H4 (cell line): ENCODE measurements at places on chromosomes 16 and 17. TPM values are rescaled to one million over a fixed set of nuclear protein-coding genes. Genes with fewer than 3 reads are reported as not detected.

DNA sequence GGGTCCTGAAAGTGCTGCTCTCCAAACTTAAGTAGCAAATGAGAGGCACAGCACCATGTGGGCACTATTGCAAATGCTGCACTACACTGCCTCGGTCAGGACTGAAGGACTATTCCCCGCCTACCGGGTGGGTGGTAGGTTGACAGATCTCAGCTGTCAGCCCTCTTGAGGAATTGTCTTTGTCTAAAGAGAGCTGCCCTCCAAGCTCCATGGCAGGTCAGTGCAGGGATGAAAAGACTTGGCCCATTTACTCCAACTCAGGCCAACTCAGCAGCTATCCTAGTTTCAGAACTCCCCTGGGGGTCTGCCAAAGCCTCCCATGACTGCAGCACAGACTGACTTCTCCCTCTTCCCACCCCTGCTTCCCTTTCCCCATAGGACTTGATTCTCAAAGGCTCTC is 3.4 kb upstream of the PDZD9 start:
- no peak for DNase-seq

DNA sequence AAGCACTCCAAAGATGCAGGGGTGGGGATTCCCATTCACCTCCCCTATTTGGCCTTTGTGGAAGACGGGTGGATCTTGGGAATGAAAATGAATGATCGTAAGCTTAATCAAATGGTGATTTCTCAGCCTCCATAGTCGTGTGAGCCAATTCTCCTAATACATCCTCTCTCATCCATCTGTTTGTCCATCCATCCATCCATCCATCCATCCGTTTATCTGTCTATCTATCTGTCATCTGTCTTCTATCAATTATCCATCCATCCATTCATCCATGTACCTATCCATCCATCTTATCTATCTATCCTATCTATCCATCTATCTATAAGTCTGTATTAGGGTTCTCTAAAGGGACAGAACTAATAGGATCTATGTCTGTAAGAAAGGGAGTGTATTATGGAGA is 7.8 kb downstream of the RNF213 start:
- no peak for DNase-seq

- peak; percentile 85 for DNase-seq
Observed at GRCh38 chr16:86740906-86741799, 162.8 kb downstream of the FOXL1 start.

DNA sequence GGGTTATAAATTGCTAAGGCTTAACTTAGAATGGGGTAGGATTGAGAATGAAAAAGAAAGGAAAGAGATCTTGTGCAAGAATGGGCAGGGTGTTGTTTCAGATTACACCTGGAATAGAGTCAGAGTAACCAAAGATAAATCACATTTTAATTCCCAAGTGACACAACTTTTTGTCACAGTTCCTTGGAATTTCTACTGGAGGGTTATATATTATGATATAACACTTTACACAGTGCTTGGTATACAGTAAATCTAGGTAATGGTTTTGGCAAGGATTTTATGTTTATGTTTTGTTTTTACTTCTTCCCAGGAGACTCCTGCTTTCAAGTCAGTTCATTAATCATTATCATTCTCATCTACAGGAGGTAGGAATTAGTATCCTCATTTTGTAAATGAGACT is 115.7 kb upstream of the KCNJ16 start:
- no peak for DNase-seq

DNA sequence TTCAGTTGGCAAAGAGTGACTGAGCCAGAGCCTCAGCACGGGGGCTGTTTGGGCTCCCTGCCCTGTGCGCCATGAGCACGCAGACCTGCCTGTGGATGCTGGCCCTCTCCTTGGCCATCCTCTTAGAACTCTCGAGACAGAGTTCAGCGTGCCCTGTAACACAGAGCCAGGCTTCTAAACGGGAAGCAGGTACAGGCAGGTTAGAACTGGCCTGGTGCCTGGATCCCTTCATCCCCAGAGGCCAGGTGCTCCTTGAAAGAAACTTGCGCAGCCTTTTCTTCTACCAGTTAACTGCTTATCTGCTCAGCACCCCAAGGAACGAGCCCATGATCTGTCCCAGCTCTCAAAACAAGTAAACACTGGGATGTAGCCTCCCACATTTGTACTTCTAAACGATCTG is 6.9 kb downstream of the CCNF start:
- no peak for DNase-seq

GRCh38 chr16:9965079-9965478 is 217.1 kb downstream of the GRIN2A start:
- DNase-seq, result no peak

DNA sequence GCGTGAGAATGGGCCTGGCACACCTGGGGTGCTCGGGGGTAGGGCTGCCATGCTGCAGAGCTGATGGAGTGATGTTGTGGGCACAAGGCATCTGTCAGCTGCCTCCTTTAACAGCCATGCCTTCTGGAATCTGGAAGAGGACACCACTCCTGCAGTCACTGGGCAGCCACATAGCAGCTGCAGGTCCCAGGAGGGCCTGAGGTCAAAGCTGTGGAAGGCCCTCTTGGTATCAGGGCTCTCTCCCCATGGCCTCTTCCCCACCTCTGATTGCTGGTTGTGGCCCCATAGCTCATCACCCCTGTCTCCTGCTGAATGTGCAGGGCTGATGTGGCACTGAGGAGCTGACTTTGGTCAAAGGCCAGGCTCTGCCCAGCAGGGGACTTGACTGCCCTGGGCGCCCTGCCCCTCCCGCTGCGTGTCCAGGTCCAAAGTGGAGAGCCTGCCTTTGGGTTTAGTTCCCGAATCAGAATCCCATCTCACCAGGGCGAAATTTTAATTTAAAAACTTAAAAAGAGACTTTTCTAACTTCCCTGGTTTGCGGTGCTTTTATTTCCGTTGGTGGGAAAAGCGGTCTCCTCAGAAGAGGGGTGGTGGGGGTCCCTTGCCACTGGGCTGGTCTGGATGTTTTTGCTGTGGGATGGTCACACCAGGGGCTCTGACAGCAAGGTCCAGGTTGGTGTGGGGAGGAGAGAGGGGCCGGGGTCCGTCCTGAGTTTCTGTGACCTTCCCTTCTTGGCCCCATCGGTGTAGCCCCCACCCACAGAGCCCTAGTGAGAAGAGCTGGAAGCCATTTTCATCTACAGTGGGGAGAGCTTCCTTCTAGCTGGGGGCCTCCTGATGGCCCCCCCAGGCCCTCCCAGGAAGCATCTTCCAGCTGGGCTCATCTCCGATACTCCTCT is 5.9 kb downstream of the UBALD2 start:
- DNase-seq, result no peak

GRCh38 chr17:67931227-67931626 is 65.0 kb downstream of the C17orf58 start:
- no peak for DNase-seq

DNA sequence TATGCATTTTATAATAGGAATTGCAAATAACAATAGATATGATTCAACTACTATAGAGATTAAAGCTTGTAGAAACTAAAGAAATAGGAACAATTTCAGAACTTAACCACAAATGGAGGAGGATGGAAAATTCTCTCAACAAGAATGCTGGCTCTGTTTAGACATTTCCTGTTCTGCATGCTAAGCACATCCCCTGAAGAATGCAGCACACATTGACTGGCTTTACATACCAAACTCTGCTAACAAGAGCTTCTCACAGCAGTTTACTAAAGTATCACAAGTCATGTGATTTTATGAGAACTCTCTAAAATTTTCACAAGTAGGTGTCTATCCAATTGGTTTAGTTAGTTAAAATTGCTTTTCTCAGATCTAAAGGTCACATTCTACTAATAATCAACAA is 85.2 kb downstream of the SPAG9 start:
- DNase-seq, result peak; percentile 35

DNA sequence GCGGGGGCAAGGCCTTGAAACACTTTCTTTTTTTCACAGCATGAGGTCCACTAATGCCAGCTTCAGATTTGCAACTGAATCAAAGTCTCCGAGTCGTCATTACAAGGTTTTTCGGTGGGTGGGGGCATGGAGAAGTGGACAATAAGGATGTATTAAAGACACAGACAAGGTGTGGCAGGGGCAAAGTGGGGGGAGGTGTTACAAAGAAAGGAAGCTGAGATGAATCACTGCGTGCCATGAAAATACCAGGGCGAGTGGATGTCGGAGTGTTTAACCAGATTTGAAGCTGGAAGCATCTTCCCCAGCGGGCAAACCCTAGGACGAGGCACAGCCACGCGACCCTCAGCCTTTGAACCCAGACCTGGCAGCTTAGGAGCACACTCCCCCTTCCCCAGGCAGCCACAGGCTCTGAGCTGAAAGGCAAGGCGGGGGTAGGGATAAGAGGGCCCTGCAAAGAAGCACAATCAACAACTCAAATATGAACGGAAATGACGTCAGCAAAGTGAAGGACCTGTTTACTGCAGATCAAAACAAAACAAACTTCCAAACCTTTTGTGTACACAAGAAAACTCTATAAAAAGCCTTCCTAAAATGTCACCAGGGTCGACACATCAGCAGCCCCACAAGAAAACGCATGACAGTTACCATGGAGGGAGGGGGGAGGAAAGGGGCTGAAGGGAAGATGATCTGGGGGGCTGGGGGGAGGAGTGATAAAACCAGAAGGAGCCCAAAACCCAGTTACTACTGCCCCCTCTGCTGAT is 5.6 kb upstream of the ZFHX3 start:
- peak; percentile 76 for DNase-seq

GRCh38 chr16:4814046-4814445 is 11.6 kb upstream of the ROGDI start:
- no peak for DNase-seq

GRCh38 chr17:81184555-81184954 is 18.5 kb upstream of the AATK start:
- no peak for DNase-seq

- no peak for DNase-seq
Observed at GRCh38 chr16:28108590-28109247, 45.2 kb upstream of the GSG1L start.

DNA sequence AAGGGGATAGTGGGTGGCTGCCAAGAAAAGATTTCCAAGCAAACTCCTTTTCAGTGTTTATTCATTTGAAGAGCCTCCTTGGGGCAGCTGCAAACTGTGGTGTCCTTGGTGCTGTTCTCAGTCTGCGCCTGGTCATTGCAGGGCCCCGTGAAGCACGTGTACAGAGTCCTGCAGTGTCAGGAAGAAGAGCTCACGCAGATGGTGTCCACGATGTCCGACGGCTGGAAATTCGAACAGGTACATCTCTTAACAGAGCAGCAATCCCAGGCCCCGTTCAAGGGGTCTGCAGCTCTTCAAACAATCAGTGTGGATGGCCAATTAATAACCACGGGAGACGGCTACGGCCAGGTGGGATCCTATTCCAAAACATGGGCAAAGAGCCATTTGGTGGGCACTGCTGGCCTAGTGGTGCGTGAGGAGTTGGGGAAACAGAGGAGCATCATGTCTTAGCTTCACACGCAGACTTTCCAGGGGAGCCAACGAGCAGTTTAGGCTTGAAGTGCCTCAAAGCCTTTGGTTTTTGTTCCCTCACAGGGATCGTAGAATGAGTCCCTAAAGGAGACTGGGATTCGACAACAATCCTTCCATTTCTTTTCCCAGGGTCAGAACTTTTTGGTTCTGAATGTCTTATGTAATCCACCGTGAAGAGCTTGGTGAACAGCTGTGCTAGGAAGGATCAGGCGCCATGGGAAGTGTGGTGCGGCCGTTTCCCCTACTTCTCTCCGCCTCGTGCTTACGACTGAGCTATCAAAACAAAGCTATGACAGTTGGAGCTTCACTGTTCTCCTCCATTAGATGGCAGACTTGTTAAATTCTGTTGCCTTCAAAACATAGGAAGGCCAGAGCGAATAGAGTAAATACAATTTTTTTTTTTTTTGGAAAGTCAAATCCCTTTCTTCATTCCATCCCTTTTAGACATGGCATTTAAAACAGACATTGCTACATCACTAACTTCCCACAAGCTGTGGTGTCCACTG is 12.6 kb downstream of the KCTD2 start:
- DNase-seq, result no peak

GRCh38 chr16:3295209-3295608 is 10.0 kb downstream of the TIGD7 start:
- DNase-seq, result no peak

DNA sequence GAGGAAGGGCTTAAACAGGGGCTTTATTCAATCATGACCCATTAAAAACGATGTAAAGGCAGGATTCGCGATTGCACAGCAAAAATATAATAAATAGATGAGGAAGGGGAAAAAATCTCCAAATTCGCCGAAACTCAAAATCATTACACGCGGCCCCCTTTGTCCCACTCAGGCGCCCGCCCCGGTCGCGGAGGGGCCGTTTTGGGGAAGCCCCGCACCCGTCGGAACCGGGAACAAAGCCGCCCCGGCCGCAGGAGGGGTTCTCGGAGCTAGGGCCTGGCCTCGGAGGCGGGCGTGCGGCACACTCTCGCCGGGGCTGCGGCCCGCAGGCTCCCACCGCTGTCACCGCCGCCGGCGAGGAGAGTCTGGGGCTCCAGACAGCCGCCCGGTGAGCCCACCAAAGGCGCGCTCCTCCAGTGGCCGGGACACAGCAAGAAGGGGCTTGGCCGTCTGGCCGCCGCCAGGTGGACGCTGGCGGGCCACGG is 521 bp downstream of the C16orf87 start:
- DNase-seq, result no peak

DNA sequence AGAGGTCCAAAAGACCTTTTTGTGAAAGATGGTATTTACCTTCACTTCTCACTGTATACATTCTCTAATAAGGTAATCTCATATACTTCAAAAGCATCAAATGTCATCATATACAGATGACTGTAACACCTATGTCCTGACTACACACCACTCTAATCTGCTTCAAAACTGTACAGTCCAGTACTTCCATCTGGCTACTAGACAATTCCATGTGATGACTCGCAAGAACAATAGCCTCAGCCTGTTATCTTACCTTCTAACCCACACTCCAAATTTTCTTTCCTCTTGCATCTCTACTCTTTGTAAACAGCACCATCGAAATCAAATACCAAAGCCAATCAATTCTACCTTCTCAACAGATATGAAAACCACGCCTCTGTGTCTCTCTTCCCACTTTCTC is 24.1 kb downstream of the MYO1D start:
- DNase-seq, result no peak

Gene TBX6
- not detected in 2 replicates for total RNA-seq

Gene TBC1D3K
- not detected in 2 replicates for total RNA-seq

Gene PPP4C
- 117 and 139 TPM in 2 replicates for total RNA-seq

Gene TNFRSF17
- not detected in 2 replicates for total RNA-seq

Gene STAT5A
- total RNA-seq, result 0.35 and 0.41 TPM in 2 replicates

Gene GAS2L2
- 0.04 TPM in 2 replicates for total RNA-seq

Gene TBC1D3B
- 0.39 TPM in 1 of 2 replicates, not detected in the other for total RNA-seq

Gene TNFSF12
- 2.4 TPM in 1 of 2 replicates, not detected in the other for total RNA-seq

Gene TSPAN10
- total RNA-seq, result 0.06 and 1.5 TPM in 2 replicates

Gene INO80E
- 85.3 and 87.1 TPM in 2 replicates for total RNA-seq
